ENCODE measurements at places on chromosomes 12 and 14.

GRCh38 chr12:50785406-50786001 lies 21.6 kb downstream of the ATF1 start:
- DNase-seq = no peak

DNA sequence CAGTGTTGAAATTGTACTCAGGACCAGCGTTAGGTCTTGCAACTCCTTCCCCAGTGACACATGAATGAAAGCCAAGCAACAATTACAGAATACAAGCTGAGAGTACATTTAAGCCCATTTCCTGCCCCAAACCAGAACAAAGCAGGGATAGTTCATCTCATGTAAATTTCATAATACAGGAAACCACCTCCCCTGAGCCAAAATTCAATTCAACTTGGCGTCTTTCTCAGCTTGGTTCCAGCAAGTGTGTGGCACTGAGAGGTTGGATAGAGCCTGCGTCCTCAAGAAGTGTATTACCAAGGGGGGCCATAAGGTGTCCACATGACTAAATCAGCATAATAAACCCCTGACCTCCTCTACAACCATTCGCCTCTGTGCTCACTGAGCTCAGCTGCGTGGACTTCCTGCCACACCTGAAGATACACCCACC lies 278.9 kb upstream of the CRY1 start:
- DNase-seq = no peak

DNA sequence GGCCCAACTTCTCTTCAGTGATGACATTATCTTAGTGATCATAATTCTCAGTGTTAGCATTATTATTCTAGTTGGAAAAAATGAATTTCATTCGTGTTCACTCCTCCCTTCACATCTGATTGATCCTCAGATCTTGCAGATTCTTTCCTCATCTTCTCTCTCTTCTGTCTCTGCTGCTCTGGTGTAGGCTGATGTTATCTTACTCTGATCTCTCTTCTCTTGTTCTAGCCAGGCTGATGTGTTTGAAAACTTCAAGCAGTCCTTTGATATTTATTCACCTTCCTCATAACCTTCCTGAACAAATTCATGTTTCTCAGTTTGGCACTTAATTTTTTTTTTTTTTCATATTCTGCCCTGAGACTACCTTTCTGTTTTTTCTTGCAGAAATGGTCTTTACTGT lies 5.6 kb upstream of the TBK1 start:
- DNase-seq = no peak

DNA sequence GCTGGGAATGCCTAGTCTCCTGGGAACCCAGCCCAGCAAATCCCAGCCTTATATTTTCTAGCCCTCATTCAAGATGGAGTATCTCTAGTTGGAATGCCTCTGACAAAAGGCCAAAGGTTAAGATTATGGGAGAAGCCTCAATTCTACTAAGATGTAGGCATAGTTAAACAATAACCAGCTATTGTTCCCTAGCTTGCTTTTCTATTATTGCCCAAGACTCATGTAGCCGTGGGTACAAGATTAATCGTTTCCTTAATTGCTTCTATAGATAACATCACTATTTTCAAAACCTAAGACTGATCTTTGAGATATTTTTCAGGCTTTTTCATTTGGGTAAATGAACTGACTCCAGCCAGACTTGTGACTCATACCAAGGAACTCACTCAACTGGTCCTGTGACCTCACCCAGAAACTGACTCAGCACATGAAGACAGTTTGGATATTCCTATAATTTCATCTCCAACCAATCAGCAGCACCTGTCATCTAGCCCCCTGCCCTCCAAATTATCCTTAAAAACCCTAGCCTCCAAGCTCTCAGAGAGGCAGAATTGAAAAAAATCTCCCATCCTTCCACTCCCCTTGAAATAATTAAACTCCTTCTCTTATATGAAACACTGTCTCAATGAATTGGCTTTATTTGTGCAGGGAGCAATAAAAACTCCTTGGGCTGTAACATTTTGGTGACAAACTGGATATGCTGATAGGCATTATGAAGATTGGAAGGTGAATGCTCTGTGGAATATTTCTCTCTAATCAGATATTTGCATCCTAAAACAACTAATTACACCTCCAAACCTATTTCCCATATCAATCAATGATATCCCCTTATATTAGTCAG lies 589.0 kb downstream of the C12orf50 start:
- no peak for DNase-seq

DNA sequence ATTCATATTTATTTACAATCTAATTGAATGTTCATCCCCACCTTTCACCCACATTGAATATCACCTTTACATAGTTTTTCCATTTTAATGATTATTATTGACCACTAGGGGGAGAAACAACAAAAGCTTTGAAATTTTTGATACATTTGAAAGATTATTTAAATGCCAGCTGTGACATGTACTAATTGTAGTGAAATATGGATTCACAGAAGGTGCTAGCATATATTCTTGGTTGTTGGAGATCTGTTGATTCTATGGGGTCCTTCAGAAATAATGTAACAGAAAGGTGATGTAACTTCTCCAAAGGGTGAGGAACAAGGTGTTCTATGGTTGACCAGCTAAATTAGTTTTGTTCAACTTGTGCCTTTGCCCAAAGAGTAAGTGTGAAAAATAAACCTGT lies 22.4 kb upstream of the GPR33 start:
- no peak for DNase-seq

DNA sequence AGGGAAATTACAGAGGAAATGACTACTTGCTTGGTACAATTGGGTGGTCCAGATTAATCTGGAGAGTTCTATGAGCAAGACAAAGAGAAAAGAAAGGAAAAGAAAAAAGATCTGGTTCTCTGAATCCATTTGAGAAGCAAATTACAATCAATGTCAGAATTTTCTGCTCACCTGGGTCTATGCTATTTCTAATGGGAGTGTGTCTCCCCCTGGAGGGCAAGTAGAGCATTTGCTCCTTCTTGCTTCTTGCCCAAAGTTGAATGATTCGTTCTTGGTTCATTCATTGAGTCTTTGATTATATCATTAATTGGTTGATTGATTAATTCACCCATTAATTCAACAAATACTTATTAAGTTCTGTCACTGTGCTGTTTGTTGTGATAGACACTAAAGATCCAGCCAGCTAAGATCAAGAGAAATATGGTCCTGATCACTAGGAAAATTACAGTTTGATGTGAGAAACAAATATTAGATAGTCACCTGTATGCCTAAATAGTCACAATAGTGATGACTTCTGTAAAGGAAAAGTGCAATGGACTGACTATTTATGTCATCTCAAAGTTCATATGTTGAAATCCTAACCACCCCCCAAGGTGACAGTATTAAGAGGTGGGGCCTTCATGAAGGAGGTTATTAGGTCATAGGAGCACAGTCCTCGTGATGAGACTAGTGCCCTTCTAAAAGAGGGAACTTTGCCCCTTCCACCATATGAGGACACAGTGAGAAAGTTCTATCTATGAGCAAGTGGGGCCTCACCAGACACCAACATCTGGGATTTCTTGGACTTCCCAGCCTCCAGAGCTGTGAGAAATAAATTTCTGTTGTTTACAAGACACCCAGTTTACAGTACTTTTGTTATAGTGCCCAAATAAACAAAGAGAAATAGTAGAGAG lies 8.0 kb upstream of the ASB8 start:
- no peak for DNase-seq

DNA sequence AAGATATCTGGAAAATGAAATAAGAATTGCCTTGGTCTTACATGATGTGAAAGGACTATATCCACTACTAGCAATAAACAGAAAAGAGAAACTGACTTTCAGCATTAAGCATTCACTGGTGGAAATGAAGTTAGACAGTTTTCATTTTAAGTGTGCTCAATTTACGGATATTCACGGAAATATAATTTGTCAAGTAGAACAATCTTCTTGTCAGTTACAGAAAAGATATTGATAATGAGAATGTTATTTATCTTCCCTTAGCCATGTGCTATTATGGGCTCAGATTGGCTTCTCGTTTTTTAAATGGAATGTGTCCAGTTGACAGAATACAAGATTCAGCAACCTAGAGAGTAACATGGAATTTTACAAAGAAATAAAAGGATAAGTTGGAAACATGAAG lies 118.6 kb upstream of the SLCO1C1 start:
- no peak for DNase-seq

- DNase-seq = no peak
Observed at GRCh38 chr14:64703395-64704142, 655 bp upstream of the PLEKHG3 start.

GRCh38 chr12:47286676-47287075 lies 206.9 kb upstream of the AMIGO2 start:
- DNase-seq = no peak

DNA sequence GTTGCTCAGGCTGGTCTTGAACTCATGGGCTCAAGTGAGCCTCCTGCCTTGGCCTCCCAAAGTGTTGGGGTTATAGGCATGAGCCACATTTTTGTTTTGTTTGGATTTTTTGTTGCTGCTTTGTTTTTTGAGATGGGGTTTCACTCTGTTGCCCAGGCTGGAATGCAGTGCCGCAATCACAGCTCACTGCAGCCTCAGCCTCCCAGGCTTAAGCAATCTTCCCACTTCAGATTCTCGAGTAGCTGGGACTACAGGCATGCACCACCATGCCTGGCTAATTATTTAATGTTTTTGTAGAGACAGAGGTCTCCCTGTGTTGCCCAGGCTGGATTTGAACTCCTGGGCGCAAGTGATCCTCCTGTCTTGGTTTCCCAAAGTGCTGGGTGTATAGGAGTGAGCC lies 5.7 kb upstream of the PLEK2 start:
- no peak for DNase-seq

DNA sequence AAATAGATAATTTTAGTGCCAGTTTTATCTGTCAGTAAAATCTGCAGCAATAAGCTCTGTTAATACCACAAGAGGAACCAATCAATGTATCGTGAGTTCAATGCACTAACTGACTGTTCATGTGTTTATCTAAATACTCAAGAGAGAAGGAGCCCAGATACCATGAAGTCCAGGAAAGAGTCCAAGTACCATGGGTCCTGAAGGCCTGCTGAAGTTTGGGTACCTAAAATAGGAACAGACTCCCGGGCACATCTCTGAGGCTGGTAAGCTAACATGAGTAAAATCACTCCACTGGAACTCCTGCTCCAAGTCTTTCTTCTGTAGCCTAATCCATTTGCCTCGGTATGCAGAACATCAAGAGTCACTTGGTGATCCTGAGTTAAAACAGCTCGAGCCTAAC lies 71.1 kb downstream of the PRKD1 start:
- DNase-seq = no peak

DNA sequence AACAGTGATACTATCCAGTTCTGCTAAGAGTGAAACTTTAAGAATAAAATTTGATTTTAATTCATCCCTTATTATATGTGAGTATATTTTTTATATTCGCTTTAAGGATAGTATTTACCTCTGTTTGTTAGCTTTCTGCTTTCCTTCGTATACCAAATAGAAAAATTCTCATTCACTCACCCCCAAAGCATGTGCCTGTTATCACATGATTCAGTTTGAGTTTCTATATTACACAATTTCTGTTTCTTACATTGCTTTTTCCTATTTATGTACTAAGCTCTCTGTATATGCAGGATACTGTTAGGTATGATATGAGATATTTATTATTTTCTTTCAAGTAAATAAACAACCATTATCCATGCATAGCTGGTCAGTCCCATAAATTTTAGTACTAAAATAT lies 275.2 kb downstream of the FBXL14 start:
- DNase-seq = no peak

DNA sequence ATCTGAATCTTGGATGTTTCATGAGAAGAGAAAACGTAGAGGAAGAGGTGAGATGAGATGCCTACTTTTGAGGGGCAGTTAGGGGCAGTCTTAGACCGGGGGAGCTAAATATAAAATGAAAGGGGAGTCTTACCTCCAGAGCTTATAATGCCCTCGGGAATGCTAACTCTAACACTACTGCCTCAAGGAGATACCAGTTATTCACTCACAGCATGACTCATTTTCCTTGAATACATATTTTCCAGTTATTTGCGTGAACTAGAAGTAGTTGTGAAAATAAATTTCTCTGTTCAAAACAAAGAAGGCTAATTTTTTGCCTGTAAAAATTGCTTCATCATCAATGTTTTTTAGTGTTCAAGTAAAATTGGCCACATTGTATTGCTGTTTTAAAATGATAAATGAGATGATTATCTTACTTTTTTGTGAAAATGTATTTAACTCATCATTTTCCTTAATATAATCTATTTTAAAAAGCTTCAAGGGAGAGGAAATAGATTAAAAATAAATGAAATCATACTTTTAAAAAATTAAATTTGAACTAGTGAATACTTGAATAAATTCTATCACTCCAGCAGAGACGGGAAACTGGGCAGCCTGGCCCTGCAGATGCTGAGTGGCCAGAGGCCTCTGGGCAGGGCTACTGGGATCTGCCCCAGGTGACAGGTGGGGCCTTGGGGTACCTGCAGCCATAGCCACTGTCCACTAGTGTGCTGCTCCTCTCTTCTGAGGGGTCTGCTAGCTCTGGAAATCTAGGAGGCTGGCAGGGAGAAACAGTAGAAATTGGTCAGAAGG lies 339.3 kb downstream of the EGLN3 start:
- no peak for DNase-seq

- no peak for DNase-seq
Observed at GRCh38 chr12:76026643-76027063, 4.9 kb downstream of the PHLDA1 start.

DNA sequence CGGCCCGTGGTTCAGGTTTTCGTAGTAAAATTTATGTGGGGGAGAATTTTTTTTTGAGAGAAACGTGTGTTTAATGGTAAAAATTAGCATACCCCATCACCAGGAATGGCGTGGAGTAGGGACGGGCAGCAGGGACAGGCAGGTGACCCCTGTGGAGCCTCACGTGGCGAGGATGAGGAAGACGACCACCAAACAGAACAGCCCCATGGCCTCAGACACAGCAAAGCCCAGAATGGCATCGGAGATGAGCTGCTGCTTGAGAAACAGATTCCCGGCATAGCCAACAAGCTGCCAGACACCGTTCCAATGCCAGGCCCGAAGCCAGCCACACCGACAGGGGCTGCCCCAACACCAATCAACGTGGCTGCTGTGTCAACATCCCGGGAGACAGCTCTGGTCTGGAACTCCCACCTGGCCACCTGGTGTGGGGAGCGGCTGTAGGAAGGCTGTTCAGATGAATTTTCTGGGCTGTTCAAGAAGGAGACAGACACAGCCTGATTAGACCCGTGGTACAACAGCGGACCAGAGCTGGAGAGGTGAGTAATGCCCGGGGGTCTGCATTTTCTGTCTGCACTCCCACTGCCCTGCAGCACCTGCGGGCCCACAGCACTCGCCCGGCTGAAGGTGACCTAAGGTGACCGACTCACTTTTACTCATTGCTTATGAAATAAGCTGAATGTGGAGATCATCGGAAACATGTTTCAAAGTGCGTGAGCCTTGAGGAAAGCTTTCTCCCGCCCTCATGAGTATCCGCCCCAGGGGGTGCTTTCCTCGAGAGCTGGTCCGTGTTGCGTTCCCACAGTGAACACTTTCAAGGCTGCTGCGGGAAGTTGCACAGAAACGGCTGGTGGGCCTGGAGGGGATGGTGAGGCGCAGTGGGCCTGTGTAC lies 10.6 kb downstream of the TMEM121 start:
- no peak for DNase-seq

GRCh38 chr14:72766296-72766695 lies 127.6 kb downstream of the DPF3 start:
- no peak for DNase-seq

- no peak for DNase-seq
Observed at GRCh38 chr12:90836689-90837088, 118.3 kb downstream of the CCER1 start.

Measured in stimulated activated CD4-positive, alpha-beta T cell treated with anti-CD3 and anti-CD28 coated beads, Interleukin-1b, Interleukin-23, amount 100 ng/mL, for 1 hour (primary cell).